ENCODE measurements at places on chromosomes 11 and 22. TPM values are rescaled to one million over a fixed set of nuclear protein-coding genes. Genes with fewer than 3 reads are reported as not detected.
A peak's percentile ranks its signal among the peaks of the same experiment; 100 is the strongest.

GRCh38 chr11:31236143-31236542, 133.4 kb downstream of the DCDC1 start:
- no peak overlapping the region for H3K4me3 ChIP-seq
- H3K4me1 ChIP-seq, result no peaks in the 10 kb centered on the region
- no peaks in the 10 kb centered on the region for H3K27me3 ChIP-seq
- no peaks in the 10 kb centered on the region for H3K36me3 ChIP-seq
- no peak for DNase-seq

GRCh38 chr22:27385261-27385998, 416.1 kb downstream of the MN1 start:
- DNase-seq, result no peak
- H3K27me3 ChIP-seq, result no peaks in the 10 kb centered on the region
- no peaks in the 10 kb centered on the region for H3K36me3 ChIP-seq
- H3K4me3 ChIP-seq, result no peak overlapping the region

GRCh38 chr11:359181-359714, 10.1 kb upstream of the B4GALNT4 start:
- no peak overlapping the region for H3K27ac ChIP-seq
- no peak for DNase-seq
- peaks cover 16% of the 10 kb centered on the region for H3K4me1 ChIP-seq
- H3K4me3 ChIP-seq, result no peak overlapping the region

GRCh38 chr11:132907651-132908413, 624.5 kb downstream of the OPCML start:
- no peaks in the 10 kb centered on the region for H3K27me3 ChIP-seq
- H3K36me3 ChIP-seq, result no peaks in the 10 kb centered on the region
- no peak overlapping the region for H3K27ac ChIP-seq
- no peak for DNase-seq

GRCh38 chr11:9689721-9690120, 25.8 kb downstream of the SWAP70 start:
- H3K27ac ChIP-seq, result peak overlapping the region; percentile 66
- no peak for DNase-seq
- no peak overlapping the region for H3K4me3 ChIP-seq
- H3K27me3 ChIP-seq, result no peaks in the 10 kb centered on the region

- H3K4me1 ChIP-seq, result peaks cover 49% of the 10 kb centered on the region
- no peak for DNase-seq
- no peaks in the 10 kb centered on the region for H3K36me3 ChIP-seq
- no peaks in the 10 kb centered on the region for H3K27me3 ChIP-seq
- H3K27ac ChIP-seq, result peak overlapping the region; percentile 95
- H3K4me3 ChIP-seq, result peak overlapping the region; percentile 76
Observed at GRCh38 chr22:31752096-31752847, 1.5 kb upstream of the DEPDC5 start.

GRCh38 chr11:75677909-75678308, 9.1 kb upstream of the MAP6 start:
- no peak overlapping the region for H3K27ac ChIP-seq
- no peaks in the 10 kb centered on the region for H3K36me3 ChIP-seq
- no peak for DNase-seq
- H3K27me3 ChIP-seq, result no peaks in the 10 kb centered on the region

- no peak for DNase-seq
- H3K4me1 ChIP-seq, result peaks cover 25% of the 10 kb centered on the region
- H3K27me3 ChIP-seq, result no peaks in the 10 kb centered on the region
- no peak overlapping the region for H3K27ac ChIP-seq
Observed at GRCh38 chr11:43360361-43361032, 1.8 kb downstream of the TTC17 start.

GRCh38 chr11:111370270-111370901, 8.7 kb downstream of the POU2AF1 start:
- H3K4me3 ChIP-seq, result no peak overlapping the region
- no peaks in the 10 kb centered on the region for H3K27me3 ChIP-seq
- no peak for DNase-seq
- no peaks in the 10 kb centered on the region for H3K4me1 ChIP-seq
- H3K27ac ChIP-seq, result no peak overlapping the region

GRCh38 chr11:5038341-5038740, 8.0 kb upstream of the OR52J3 start:
- no peak for DNase-seq
- no peaks in the 10 kb centered on the region for H3K36me3 ChIP-seq
- no peak overlapping the region for H3K27ac ChIP-seq
- H3K27me3 ChIP-seq, result no peaks in the 10 kb centered on the region

GRCh38 chr11:80448709-80449108, 1007.9 kb upstream of the TENM4 start:
- DNase-seq, result no peak
- no peaks in the 10 kb centered on the region for H3K36me3 ChIP-seq
- no peaks in the 10 kb centered on the region for H3K27me3 ChIP-seq
- H3K4me3 ChIP-seq, result no peak overlapping the region
- H3K4me1 ChIP-seq, result no peaks in the 10 kb centered on the region
- no peak overlapping the region for H3K27ac ChIP-seq

- H3K36me3 ChIP-seq, result no peaks in the 10 kb centered on the region
- no peak for DNase-seq
- H3K4me1 ChIP-seq, result peaks cover 4% of the 10 kb centered on the region
- no peaks in the 10 kb centered on the region for H3K27me3 ChIP-seq
- peak overlapping the region; percentile 6 for H3K27ac ChIP-seq
- no peak overlapping the region for H3K4me3 ChIP-seq
Observed at GRCh38 chr11:87353771-87354345, 316.1 kb downstream of the TMEM135 start.

GRCh38 chr22:47053726-47054141, 291.3 kb downstream of the TBC1D22A start:
- H3K4me3 ChIP-seq, result no peak overlapping the region
- H3K27ac ChIP-seq, result no peak overlapping the region
- H3K27me3 ChIP-seq, result no peaks in the 10 kb centered on the region
- H3K36me3 ChIP-seq, result no peaks in the 10 kb centered on the region
- no peaks in the 10 kb centered on the region for H3K4me1 ChIP-seq

DNA sequence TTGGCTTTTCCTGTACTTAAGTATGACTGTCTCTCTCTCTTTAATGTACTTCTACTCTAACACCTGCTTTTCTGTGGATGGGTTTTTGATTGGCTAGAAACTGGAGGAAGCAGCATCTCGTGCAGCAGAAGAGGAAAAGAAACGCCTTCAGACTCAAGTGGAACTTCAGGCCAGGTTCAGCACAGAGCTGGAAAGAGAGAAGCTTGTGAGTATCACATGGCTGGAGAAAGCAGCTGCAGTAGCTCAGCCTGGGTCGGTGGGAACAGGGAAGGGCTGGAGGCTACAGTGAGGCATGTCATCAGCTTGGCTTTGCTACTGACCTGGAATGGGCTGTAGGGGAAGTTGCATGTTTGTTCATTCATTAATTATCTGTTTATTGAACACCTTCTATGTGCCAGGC, 74.2 kb downstream of the SWAP70 start:
- no peaks in the 10 kb centered on the region for H3K27me3 ChIP-seq
- H3K4me3 ChIP-seq, result no peak overlapping the region
- DNase-seq, result no peak

- no peaks in the 10 kb centered on the region for H3K4me1 ChIP-seq
- no peak for DNase-seq
- H3K27ac ChIP-seq, result no peak overlapping the region
- H3K36me3 ChIP-seq, result peaks cover 47% of the 10 kb centered on the region
- H3K4me3 ChIP-seq, result no peak overlapping the region
Observed at GRCh38 chr11:67495234-67496005, 9.7 kb downstream of the PITPNM1 start.

DNA sequence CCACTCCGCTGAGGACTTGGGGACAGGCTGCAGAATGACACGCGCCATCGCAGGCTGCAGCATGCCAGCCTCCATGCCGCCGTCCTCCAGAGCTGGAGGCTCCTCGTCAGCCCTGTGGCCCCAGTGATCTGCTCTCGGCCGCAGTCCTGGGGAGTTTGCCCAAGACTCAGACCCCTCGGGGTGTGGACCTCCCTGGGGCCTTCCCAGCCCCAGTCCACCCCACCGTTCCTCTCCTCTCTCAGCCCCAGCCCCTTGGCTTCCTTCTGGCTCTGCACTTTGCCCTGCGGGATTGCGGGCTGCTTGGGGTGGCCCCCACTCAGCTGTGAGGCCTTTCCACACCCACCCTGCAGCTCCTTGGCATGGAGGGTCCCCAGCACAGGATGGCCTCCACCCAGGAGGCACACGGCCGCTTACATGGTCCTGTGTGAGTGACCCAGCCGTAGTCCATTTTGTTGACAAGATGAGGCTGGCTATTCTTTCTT, 414.9 kb downstream of the TBC1D22A start:
- peaks cover 6% of the 10 kb centered on the region for H3K36me3 ChIP-seq
- H3K4me1 ChIP-seq, result no peaks in the 10 kb centered on the region
- H3K4me3 ChIP-seq, result no peak overlapping the region
- no peak overlapping the region for H3K27ac ChIP-seq

DNA sequence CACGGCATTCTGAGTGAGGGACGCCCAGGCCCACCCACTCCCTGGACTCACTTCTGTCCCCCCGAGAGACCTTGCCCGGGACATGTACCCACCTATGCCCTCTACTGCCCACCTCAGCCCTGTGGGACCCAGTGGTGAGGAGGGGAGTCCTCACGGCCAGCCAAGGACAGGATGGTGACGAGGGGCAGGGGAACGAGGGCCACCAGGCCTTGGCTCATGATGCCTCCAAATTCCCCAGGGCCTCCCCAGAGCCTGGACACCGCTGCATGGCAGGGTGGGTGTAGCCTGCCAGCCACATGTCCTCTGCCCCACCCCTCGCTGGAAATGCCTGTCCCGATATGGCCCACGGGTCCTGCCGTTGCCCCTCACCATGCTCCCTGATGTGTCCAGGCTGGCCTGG, 26.1 kb downstream of the TSPAN4 start:
- no peak overlapping the region for H3K4me3 ChIP-seq
- no peak for DNase-seq
- no peaks in the 10 kb centered on the region for H3K4me1 ChIP-seq
- peaks cover 6% of the 10 kb centered on the region for H3K36me3 ChIP-seq
- H3K27me3 ChIP-seq, result no peaks in the 10 kb centered on the region

GRCh38 chr11:12017865-12018453, 9.5 kb upstream of the DKK3 start:
- no peak overlapping the region for H3K4me3 ChIP-seq
- H3K27ac ChIP-seq, result peak overlapping the region; percentile 84
- no peak for DNase-seq
- H3K27me3 ChIP-seq, result no peaks in the 10 kb centered on the region

- H3K36me3 ChIP-seq, result no peaks in the 10 kb centered on the region
- H3K27me3 ChIP-seq, result no peaks in the 10 kb centered on the region
- H3K27ac ChIP-seq, result no peak overlapping the region
- no peaks in the 10 kb centered on the region for H3K4me1 ChIP-seq
Observed at GRCh38 chr11:113274713-113275582, 39.4 kb upstream of the TTC12 start.

DNA sequence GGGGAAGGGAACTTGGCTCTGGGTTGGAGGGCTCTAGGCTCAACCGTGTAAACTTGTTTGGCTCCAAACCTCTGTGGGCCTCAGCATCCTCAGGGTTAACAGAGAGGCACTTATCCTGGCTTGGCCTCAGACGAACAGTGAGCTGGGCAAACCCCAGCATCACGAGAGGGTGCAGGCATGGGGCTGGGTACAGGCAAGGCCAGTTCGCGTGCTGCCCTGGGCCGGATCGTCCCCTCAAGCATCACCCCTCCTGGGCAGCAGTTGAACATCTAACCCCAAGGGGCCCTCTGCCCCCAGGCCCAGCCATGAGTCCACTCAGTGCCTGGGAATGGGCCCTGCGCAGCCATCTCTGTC, 1.9 kb downstream of the EHBP1L1 start:
- DNase-seq, result no peak
- H3K4me1 ChIP-seq, result peaks cover 23% of the 10 kb centered on the region
- H3K27me3 ChIP-seq, result no peaks in the 10 kb centered on the region
- H3K36me3 ChIP-seq, result peaks cover 32% of the 10 kb centered on the region
- peak overlapping the region; percentile 93 for H3K4me3 ChIP-seq

The CCDC87 gene
- total RNA-seq, result not detected

The API5 gene
- total RNA-seq, result 133 TPM

The UBQLNL gene
- 1.4 TPM for total RNA-seq

The KRTAP5-2 gene
- not detected for total RNA-seq

The MRGPRE gene
- total RNA-seq, result not detected

The RANGAP1 gene
- 42.0 TPM for total RNA-seq

The CDC42EP1 gene
- 104 TPM for total RNA-seq

The APLNR gene
- total RNA-seq, result 1.8 TPM

The MICALL1 gene
- total RNA-seq, result 16.8 TPM

The OR8G5 gene
- total RNA-seq, result not detected

The MMP3 gene
- total RNA-seq, result 8.9 TPM

The CNGA4 gene
- not detected for total RNA-seq

The JOSD1 gene
- 45.6 TPM for total RNA-seq

The OR8A1 gene
- total RNA-seq, result not detected

The C1QTNF5 gene
- 53.2 TPM for total RNA-seq

The CASP5 gene
- not detected for total RNA-seq

All from thoracic aorta (tissue), 2 donors.